ENCODE measurements at places on chromosomes 2 and 18. TPM values are rescaled to one million over a fixed set of nuclear protein-coding genes. Genes with fewer than 3 reads are reported as not detected.

GRCh38 chr2:180655842-180656454 is 324.5 kb upstream of the UBE2E3 start:
- H3K36me3 ChIP-seq = no peaks in the 10 kb centered on the region
- H3K27me3 ChIP-seq = no peaks in the 10 kb centered on the region
- no peak for DNase-seq
- no peaks in the 10 kb centered on the region for H3K4me1 ChIP-seq
- no peak overlapping the region for H3K4me3 ChIP-seq

GRCh38 chr18:70720607-70721006 is 431.8 kb downstream of the SOCS6 start:
- no peaks in the 10 kb centered on the region for H3K36me3 ChIP-seq
- H3K27ac ChIP-seq = no peak overlapping the region
- DNase-seq = no peak
- no peaks in the 10 kb centered on the region for H3K4me1 ChIP-seq

DNA sequence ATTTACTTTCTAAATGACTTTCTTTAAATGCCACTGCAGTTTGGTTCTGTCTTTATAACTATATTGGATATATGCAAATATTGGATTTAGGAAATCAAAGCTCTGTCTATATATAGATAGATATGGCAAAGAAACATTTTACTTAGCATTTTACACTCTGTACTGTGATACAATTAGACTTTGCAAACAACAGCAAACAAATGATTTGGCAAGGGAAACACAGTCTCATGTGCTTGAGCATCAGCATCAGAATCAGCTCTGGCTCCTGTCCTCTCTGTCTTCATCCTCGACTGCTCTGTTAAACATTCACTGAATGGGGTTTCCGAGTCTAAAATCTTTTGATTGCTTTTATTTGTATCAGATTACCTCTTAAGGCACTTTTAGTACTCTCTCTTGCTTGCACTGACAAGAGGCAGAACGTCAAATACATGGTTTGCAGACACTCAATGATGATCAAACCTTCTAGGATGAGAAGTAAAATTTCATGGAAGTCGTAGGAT is 176.8 kb upstream of the LRP1B start:
- H3K36me3 ChIP-seq = no peaks in the 10 kb centered on the region
- no peak for DNase-seq
- H3K4me3 ChIP-seq = no peak overlapping the region
- H3K27ac ChIP-seq = no peak overlapping the region
- H3K27me3 ChIP-seq = no peaks in the 10 kb centered on the region
- H3K4me1 ChIP-seq = no peaks in the 10 kb centered on the region

- peak; percentile 55 for DNase-seq
- H3K4me1 ChIP-seq = peaks cover 3% of the 10 kb centered on the region
- no peaks in the 10 kb centered on the region for H3K36me3 ChIP-seq
- no peak overlapping the region for H3K27ac ChIP-seq
- no peak overlapping the region for H3K4me3 ChIP-seq
These were observed 63.6 kb downstream of the VSNL1 start for GRCh38 chr2:17604050-17604449.

The PRKAG3 gene
- not detected for total RNA-seq

The OXER1 gene
- total RNA-seq = 6.5 TPM

The NTSR2 gene
- not detected for total RNA-seq

Measured in endodermal cell (in vitro differentiated cells).